Inflammatory macrophage (primary cell): ENCODE measurements at places on chromosomes 11 and 22.

DNA sequence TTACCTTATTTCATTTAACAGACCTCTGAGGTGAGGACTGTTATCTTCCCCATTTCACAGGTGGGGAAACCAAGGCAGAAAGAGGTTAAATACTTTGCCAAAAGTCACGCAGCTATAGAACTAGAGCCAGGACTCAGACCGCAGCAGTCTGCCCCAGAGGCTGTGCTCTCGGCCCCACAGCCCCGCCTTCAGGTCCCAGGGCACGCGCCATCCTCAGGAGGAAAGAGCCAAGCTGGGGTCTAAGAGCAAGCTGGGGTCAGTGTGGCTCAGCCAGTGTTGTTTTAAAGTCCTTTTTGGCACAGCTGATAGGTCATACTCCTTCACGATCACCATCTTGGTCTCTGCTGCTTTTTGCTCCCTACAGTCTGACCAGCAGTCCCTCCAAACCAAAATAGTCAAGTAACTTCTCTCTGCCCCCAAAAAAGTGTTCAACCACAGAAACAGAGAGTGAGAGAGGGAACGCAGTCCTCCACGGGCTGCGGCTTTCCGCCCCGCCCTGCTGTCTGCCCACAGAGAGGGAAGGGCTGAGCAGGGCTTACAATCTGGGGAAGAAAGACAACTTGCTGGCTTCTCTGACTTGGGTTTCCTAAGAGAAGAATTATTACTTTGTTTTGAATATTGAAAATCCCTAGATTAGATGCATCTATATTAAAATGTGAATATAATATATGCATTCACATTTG is 137.2 kb upstream of the OPCML start:
- DNase-seq: no peak

DNA sequence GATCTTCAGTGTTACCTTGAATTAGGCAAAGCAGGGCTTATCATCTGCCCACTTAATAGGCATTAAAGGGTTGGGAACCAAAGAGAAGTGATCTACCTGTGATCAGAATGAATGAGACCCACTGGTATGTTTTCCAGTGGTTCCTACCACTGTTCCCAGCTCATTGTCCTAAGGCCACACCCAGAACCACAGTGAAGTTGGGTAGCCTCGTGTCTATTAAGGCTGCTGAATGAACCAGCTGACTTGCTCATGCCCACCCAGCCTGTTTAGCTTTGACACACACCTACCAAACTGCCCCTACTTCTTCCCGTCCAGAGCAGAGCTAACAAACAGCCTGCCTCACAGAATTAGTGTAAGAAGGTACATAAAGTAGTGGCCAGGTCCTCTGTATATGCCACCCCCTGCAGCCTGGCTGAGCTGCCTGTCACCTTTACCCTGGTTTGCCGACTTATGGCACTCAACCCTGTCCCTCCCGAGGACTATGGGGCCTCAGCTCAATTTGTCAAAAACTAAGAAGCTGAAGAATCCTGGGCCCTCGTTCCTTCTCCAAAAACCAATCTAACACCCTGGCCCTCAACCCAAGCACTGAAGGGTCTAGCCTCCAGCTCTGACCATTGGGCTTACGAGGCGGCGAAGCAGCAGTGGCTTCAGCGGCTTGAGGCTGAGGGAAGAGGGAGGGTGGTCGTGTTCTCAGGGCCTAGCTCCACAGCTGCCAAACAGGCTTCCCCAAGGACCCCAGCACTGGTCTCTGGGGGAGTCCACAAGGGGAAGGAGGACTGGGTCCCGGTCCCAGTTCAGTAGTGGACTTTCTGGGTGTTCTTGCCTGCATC is 9.8 kb downstream of the UCP2 start:
- DNase-seq: no peak

GRCh38 chr11:75260396-75261170 is 20.0 kb downstream of the TPBGL start:
- DNase-seq: no peak

DNA sequence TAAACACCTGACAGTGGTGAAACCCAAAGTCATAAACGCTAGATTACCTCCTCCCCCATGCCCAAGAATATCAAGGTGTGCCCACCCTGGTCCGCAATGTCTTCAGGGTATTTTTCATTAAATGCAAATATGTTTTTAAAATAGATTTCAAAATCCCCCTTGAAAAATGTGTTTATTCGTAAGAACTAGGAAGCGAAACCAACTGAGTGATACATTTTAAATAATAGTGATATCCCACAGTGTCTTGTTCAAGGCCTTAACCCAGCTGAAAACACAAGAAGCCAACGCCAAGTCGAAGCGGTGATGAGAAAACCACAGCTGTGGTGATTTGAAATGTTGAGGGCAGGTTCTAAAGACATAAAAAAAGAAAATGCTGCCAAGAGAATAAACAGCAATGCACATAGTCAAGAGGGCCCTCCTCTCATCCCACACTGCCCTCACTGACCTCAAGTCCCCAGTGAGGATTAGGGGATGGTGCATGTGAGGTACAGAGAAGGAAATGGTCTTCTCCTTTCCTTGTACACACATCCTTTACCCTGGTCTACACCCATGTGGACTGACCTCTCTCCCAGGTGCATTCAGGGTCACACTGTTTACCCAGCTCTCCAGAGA is 25.5 kb downstream of the KCNJ1 start:
- DNase-seq: no peak

DNA sequence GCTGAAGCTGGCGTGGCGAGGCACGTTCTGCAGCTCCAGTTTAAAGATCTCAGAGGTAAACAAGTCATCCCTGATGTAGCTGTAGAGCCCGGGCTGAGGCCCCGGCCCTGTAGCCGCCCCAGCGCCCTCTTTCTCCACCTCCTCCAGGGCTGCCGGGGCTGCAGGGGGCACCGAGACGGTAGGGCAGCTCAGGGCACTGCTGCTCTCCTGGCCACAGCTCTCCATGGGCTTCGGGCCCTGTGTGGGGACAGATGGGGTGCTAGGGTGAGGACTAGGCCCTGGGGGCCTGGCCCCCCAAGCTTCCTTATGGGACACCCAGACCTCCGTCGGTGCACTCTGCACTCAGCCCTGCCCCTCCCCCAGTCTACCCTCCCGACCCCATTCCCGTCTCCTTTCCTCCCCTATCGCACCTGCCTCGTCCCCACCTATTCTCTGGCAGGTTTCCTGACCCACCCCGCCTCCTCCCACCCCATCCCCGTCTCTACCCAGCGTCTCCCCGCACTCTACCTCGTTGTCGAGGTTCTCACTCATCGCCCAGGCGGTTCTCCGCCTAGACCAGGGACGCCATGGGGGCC is 559 bp downstream of the RANBP1 start:
- no peak for DNase-seq

DNA sequence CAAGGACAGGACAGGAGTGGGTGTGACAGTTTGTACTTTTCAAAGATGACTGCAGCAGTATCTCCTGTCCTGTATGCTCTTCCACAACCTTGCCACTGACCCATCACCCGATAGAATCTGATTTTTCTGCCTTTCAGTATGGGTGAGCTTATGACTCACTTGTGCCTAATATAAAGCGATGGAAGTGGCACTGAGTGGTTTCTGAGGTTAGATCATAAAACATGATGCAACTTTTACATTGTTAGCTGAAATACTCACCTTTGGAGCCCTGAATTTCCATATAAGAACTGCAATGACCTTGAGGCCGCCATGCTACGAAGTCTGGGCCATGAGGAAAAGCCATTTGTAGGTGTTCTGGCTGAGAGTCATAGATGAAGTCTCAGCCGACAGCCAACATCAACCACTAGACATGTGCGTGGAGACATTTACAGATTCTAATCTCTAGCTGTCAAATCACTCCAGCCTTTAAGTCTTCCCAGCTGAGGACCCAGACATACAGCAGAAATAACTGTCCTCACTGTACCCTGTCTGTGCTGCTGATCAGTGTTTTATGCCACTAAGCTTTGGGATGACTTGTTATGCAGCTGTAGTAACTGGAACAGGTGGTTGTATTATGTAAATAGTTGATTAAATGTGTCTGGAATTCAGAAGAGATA is 105.9 kb upstream of the ARHGAP20 start:
- no peak for DNase-seq

DNA sequence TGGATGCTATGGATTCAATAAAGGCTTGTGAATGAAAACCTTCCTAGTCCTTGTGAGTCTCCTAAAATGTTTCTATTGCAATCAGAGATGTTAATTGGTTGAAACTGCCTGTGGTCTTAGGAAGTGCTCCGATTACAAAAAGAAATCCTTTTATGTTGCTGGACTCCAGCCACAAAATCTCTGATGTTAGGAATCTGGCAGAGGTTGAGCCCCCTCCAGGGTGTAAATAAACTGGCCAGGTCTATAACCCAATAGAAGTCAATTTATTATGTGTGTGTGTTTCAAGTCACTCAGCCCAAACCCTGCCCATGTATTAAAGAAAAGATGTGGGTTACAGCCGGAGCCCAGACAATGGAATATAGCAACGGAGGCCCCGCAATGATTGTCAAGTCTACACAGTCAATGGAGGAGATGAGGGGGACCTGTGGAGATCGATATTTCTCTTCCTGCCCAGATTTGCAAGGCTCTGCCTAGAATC is 218.1 kb upstream of the SORL1-AS1 start:
- no peak for DNase-seq

DNA sequence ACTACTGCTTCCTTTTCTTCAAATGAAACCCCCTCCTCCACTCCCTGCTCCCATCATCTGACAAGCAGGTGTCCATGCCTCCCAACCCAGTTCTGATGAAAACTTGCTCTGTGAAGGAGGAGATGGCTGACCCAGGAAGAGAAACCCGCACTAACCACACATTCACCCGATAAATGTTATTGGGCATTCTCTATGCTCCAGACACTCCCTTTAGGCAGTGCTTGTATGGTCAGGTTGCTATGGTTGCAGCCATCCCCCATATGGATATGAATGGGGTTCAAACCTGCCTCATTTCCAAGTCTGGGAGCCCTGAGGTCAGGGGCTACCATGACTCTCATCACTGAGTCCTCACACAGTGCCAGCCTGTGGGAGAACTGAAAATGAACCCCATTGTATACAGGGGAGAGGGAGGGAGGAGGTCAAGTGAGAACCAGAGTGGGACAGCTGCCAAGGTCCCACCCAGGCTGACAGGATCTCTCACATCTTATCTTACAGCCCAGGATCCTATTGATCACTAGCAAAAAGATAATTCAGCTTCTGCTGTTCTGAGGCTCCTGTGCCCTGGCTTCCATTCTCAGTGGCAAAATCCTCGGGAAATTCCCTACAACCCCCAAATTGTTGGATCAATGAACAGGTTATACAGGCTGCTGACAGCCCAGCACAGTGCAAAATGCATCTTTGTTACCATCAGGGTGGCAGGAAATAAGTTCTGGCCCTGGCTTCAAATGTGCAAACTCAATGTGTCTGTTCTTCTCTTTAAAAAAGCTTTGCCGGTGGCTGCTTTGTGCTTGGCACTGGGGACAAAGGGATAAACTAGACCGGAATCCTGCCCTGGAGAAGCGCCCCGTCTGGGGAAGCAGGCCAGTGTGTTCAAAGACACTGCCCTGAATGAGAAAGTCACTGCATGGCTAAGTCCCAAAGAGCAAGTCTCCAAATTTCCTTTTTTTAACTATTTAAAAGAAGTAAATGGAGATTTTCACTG is 22.7 kb upstream of the ACER3 start:
- no peak for DNase-seq
